ENCODE measurements at places on chromosomes 12 and 14.

- no peak for DNase-seq
These were observed 10.7 kb downstream of the IFT81 start for GRCh38 chr12:110134691-110135411.

DNA sequence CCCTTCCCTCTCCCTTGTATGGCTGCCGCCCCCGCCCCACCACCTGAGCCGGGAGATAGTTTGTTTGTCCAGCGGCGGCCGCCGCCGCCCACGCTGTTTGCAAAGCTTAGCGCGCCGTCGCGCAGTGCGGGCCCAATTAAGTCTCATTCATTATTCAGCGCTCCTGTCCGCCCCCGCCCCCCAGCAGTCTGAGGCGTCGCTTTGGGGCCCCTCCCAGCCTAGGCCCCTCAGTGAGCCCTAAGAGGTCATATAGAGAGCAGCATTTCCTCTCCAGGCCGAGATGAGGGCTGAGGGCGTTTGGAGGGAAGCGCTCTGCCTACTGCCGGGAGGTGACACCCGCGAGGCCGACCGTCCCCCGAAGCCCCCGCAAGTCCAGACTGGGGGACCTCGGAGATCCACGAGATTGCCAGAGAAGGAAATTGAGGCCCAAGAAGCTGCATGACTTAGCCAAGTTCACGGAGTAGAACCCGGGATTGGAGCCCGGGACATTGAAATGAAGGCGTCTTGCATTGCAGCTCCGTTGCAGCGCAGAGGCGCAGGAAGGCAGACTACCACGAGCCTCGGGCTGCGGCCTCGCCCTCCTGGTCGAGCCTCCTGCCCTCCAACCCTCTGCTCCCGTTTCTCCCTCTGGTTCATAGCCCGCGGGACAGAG, at the start of gene DNAJC22:
DNAJC22 (plus strand) TSS at position 230 of the 652 bp plus-strand sequence. CDS start 1,985 bp downstream, outside the sequence.
- peak; percentile 40 for DNase-seq

DNA sequence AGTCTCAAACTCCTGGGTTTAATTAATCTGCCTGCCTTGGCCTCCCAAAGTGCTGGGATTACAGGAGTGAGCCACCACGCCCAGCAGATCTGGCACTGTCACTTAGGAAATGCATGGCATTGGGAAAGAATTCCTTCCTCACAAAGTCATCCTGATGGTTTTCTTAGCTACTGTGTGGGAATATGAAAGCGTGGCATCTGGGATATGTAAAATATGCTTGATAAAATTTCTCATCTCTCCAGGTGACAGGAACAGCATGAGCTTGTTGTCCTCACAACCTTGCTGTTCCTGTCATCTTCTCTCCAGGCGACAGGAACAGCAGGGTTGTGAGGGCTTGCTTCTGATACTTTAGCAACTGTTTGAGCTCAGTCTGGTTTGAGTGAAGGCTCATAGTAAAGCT, 16.1 kb upstream of the AICDA start:
- DNase-seq = no peak

- DNase-seq = no peak
These were observed 103.2 kb upstream of the NAV3 start for GRCh38 chr12:77727442-77728001.

GRCh38 chr12:93748672-93749383, 71.7 kb downstream of the CRADD start:
- DNase-seq = no peak

- no peak for DNase-seq
These were observed 1.4 kb downstream of the NFYB start for GRCh38 chr12:104136577-104136976.

DNA sequence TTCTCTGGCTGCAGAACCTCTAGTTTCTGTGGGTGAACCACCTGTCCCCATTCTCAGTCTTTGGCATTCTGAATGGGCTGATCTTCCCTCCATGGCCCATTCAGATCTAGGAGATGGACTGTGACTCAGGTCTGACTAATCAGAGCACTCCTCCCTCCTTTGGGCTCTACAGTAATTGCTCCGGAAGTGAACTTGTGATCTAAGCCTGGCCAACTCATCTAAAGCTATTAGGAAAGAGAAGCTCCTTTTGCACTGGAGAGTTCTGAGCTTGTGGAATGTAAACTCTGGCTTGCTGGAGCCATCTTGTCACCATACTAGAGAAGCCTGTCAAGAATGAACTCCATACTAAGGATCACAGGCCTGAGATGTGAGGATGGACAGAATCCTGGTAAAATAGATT, 168.2 kb downstream of the SUDS3 start:
- no peak for DNase-seq

DNA sequence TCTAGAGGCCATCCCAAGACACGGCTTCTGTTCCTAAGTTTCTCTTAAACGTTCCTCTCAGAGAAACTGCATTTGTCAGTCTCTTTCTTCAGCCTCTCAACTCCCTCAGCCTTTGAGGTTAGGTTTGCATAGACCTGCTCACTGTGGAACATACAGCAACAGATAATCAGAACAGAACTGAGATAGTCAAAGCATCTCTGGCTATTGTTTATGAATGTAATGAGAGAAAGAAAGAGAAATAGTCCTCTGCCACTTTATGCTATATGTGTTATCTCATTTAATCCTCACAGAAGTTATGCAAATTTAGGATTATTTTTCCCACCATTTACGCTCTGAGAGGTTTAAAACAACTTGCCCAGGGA, 190.6 kb downstream of the PHLDA1 start:
- no peak for DNase-seq

Measured in CD4-positive, alpha-beta T cell (primary cell).